ENCODE measurements at places on chromosomes 2 and 18.

- DNase-seq = no peak
Measured at GRCh38 chr2:112699984-112700667, 20.7 kb upstream of the NT5DC4 start.

DNA sequence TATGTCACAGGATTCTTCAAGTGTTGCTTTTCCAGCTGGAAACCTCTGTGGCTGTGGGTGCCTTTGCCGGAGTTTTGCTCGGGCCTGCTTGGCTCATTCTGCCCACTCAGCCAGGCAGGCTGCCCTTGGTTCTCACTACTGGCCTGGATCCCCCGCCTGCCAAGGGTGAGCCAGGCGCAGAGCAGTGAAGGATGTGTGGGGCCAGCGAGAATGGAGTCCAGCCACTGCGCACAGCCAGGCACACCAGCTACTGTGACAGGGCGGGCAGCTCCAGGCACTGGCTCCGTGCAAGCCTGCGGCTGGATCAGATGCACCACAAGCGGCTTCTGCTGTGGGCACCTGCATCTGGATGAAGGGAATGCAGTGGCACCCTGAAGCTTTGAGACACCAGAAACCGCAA, 257.1 kb downstream of the RPRM start:
- DNase-seq = no peak

- no peak for DNase-seq
Measured at GRCh38 chr2:37297632-37298031, 27.0 kb downstream of the PRKD3 start.

GRCh38 chr2:173555833-173556232, 201.2 kb downstream of the CDCA7 start:
- no peak for DNase-seq

- no peak for DNase-seq
Measured at GRCh38 chr18:6479699-6480098, 65.0 kb upstream of the L3MBTL4 start.
